Stimulated activated CD8-positive, alpha-beta memory T cell treated with anti-CD3 and anti-CD28 coated beads, Interleukin-4, amount 100 ng/mL, for 1 hour (primary cell): ENCODE measurements at places on chromosomes 5 and 9.

- no peak for DNase-seq
Measured at GRCh38 chr5:169763376-169764017, 126.4 kb downstream of the DOCK2 start.

DNA sequence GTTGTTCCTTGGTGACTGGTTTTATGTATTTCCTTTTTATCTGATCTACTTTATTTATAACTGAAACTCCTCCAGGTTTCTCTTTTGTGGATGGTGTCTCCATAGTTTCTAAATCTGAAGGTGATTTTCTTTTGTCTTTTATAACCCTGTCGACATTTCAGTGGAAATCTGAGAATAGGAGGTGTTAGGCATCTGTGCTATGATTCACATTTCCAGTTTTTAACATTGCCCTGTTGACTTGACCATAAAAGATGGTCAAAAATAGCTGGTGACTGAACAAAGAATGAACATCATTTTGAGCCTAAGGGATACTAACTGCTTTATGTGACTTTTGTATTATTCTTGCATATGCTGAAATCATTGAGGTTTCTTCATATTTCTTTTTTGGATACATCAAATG, 190.5 kb downstream of the PCSK1 start:
- DNase-seq, result no peak

GRCh38 chr5:135120951-135121350, 86.9 kb upstream of the PITX1 start:
- no peak for DNase-seq

DNA sequence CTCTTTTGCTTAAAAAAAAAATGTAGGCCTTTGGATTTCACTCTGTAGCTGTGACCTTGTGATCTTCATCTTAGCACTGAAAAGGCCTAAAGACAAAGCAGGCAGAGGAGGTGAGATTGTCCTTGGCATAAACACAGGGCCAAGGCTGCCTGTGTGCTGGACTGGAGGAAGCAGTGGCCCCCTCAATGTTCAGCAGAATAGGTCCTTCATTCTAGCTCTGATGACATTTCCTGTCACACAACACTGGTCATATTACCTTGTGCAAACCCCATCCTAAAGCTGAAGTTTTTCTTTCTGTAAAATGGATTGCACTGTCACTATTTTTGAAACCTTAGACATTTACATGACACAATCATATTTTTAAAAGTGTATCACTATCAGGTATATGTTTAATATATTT, 147.4 kb downstream of the INSYN2B start:
- no peak for DNase-seq

GRCh38 chr5:180113660-180114303, 42.2 kb upstream of the RNF130 start:
- DNase-seq, result no peak

- no peak for DNase-seq
Measured at GRCh38 chr5:29990681-29991080, 1202.8 kb upstream of the CDH6 start.

- DNase-seq, result no peak
Measured at GRCh38 chr5:140468188-140468587, 66.6 kb downstream of the ANKHD1 start.

DNA sequence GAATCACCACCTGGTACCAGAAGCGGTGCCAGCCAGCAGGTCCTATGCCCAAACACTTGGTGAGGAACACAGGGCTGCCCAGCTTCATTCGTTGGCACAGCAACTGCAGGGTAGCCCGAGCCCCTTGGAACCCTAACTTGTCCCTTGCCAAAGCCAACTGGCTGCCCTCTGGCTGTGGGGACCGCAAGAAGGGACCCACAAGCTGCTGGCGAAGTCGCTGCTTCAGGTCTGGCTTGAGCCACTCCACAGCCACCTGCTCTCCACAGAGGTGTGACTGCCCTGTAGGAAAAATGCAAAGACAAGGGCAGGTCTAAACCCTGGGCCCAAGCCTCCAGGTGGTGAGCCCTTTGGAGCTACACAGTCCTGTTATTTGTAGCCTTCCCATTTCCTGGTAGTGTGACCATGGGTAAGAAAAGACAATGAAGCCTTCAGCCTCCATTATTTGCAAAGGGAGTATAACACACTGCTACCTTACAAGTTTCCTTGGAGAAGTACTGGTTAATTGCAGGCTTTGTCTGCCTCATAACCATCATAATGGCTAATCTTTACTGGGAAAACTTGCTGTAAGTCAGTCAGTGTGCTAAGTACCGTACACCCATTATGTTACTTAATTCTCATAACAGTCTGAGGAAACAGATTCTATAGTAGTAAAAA, 1.8 kb downstream of the DND1 start:
- no peak for DNase-seq

DNA sequence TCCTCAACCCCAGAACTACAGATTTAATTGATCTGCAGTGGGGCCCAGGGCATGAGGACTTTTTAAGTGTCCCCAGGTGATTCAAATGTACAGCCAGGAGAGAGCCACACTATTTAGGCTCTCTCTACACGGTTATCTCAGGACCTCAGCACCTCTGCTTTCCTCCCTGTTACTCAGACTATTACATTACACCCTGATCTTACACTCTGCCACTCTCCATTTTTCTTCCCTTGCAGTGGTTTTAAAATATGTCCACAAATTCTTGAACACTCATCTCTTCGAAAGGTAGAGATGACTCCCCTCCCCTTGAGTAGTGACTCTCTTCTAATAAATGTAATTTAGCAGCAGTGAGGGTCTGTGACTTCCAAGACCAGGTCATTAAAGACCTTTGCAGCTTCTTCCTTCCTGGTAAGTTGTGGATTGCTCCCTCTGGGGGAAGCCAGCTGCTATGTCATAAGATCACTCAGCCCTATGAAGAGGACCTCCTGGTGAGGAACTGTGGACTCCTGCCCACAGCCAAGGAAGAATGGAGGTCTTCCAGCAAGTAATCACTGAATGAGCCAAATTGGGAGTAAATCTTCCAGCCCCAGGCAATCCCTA, 87.5 kb upstream of the SSBP2 start:
- DNase-seq, result no peak

DNA sequence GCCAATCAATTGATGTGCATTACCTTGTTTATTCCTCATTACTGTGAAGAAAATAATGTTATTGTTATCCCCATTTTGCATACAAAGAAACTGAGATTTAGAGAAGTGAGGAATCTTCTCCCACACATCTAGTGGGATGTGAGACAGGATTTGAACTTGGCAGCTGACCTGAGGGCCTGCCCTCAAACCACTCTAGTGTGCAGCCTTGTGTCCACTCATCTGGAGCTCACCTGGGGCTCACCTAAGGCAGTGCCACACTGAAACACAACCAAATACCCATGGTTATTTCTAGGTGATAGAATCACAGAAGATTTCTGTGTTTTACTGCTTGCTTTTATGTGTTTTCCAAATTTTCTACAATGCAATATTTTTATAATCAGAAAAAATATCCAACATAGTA, 94.7 kb upstream of the SAP30L start:
- no peak for DNase-seq

DNA sequence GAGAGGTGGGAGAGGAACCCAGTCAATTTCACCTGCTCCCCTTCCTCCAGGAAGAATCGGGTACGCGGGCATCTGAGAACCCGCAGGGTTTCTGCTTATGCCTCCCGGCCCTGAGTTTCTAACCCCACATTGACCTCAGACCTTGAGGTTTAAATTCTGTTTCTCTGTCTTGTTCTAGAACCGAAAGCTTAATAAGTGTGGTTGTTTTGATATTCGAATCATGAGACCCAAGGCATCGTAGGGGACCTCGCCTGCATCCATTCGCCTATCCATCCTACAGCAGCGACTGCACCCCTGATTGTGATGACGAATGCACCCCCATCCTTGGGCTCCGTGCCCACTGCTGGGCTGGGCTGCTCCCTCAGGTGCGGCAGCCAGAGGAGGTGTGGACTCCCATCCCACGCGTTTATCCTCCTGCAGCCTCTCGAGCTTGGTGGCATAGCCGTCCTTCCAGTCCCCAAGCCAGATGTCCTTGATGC, 80.8 kb upstream of the IER5L start:
- DNase-seq, result no peak
